Progenitor cell of endocrine pancreas (in vitro differentiated cells): ENCODE measurements at places on chromosomes 2 and 18. TPM values are rescaled to one million over a fixed set of nuclear protein-coding genes. Genes with fewer than 3 reads are reported as not detected.

OSR1 gene
- total RNA-seq: 10.3 and 10.7 TPM in 2 replicates

GRCh38 chr2:8588831-8589191, 93.0 kb upstream of the ID2 start:
- DNase-seq: no peak
- H3K4me3 ChIP-seq: no peak overlapping the region
- peaks cover 3% of the 10 kb centered on the region for H3K27me3 ChIP-seq
- peaks cover 9% of the 10 kb centered on the region for H3K4me1 ChIP-seq
- no peaks in the 10 kb centered on the region for H3K36me3 ChIP-seq
- no peak overlapping the region for H3K27ac ChIP-seq

GRCh38 chr2:183059561-183059960, 19.0 kb upstream of the DUSP19 start:
- H3K4me1 ChIP-seq: peaks cover 10% of the 10 kb centered on the region
- no peak for DNase-seq
- peak overlapping the region; percentile 46 for H3K27ac ChIP-seq
- H3K36me3 ChIP-seq: no peaks in the 10 kb centered on the region
- H3K4me3 ChIP-seq: no peak overlapping the region

GRCh38 chr18:33611525-33612135, 33.6 kb downstream of the ASXL3 start:
- DNase-seq: no peak
- H3K4me1 ChIP-seq: peaks cover 7% of the 10 kb centered on the region
- no peak overlapping the region for H3K4me3 ChIP-seq
- H3K27me3 ChIP-seq: no peaks in the 10 kb centered on the region
